ENCODE measurements at places on chromosomes 11 and 22.

DNA sequence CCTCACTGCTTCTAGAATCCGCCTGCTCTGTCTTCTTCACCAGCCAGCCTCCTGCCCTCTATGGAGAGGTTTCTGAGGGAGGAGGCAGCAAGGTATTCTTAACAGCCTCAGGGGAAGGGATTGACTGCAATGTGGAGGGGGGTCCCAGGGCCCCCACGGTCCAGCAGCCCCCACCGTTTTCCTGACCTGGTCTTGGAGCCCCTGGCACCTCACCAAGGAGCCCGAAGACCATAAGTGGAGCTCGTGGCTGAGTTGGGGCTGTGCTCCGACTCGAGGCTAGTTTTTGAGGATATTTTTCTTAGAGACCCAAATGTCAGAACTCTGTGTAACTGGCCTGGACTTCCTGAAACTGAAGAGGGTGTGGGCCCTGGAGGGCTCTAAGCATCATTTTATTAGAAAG, 590.0 kb downstream of the BRD1 start:
- no peak for DNase-seq

DNA sequence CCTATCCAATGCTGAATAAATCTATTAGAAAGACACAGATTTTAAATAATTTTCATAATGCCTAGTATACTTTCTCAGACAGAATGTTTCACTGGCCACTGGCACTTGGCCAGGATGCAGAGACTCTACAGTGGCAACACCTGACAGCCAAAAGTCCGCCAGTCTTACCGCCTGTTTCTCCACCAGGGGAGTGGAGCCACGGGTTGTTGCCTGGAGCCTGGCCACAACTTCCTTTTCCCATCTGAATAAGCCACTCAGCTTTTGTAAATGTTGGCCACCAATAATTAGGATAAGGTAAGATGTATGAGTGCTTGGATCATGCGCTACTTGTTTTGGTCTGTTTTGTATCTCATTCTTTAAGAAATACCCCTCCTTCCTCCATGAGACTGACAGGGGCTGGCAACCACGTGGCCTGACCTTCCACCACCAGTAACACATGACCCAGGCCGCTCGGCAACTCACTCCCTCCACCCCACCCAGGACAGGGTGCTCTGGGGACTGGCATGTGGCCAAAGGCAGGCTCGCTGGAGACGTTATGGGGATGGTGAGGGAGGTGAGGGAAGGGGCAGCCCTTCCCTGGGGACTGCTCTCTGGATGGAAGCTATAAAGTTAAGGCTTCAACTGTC, 93.0 kb upstream of the BID start:
- DNase-seq: no peak

DNA sequence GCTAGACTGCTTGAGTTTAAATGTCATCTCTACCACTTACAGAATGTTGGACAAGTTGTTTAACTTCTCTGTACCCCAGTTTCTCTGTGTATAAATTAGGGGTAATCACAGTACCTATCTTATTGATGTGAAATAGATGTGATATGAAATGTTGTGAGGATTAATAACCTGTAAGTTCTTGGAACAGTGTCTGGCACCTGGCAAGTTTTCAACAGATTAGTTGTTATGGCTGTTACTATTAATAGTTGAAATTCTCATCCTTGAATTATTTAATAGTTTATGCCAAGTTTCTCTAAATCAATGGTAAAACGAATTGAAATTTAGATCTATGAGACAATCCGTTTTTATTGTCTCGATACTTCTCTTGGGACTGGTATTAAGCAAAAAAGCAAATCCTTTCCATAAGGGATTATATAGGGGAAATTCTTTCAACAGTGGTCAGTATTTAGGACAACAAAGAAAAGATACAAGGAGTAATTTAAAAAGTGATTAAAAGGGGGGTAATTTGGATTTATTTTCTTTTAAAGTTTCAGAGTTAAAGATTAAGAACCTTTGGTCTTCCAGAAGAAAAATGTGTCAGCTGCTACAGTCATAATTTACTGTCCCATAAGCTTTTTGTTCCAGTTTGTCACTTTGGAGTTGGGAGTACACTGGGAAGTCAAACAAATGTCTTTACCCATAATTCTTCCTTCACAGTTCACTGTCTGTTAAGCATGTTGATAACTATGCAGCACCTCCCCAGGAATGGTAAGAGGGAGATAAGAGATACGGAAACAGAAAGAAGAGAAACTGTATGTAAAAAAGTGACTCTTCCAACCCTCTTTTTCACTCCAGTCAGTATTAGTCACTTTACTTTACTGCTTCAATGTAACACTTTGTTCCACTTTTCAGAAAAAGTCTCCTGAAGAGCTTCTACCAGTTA, 13.2 kb downstream of the PDE3B start:
- no peak for DNase-seq

- DNase-seq: no peak
Observed at GRCh38 chr11:74519710-74520109, 26.2 kb upstream of the LIPT2 start.

DNA sequence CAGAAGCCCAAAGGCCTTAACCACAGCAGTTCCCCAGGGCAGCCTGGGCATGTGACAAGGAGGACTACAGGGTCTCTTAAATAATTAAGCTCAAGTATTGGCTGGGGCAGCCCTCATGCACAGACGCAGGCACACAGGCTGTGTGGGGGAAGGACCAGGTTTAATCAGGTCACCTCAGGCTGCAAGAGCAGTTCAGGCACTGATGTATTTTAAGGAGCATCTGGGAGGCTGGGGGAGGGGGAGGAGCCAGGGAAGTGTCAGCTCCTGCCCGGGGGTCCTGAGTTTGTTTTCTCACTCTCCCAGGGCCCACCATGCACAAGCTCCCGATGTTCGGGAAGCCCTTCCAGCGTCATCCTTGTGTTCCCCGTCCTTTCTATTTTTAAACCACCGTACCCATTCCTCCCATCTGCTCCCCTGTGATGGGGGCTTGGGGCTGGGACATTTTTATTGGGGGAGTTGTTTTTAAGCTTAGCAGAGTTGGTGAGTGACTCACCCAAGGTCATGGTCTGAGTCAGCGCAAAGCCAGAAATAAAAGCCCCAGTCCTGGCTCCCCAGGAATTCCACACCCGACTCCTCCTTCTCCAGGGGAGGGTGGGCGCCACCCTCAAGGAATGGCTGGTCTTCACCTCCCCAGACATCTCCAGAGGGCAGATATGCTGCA, 2.4 kb downstream of the CSDC2 start:
- peak; percentile 65 for DNase-seq

DNA sequence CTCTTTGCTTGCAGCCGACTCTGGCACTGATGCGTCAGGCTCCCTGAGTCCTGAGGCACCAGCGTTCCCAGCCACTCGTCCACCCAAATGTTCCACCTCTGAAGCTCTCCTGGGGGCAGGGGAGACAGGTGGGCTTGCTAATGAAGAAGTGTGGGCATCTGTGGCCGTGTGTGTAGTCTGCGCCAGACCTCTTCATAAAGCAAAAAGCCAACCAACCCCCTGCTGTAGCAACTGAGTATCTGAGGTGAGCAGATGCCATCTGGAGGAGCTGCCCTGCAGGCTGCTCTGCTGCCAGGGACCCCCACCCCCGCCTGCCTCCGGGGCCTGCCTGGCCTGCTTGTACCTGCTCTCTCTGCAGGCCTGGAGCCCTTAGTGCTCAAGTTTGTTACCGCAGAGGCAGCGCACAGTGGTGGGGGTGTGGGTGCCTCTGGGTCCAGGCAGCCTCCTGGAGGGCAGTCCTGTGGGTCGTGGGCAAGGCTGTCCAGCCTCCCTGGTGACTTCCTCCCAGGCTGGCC, 272.5 kb downstream of the TBC1D22A start:
- no peak for DNase-seq

- no peak for DNase-seq
Observed at GRCh38 chr11:18707811-18708340, 9.3 kb downstream of the TMEM86A start.

GRCh38 chr22:41505511-41506220, 36.7 kb downstream of the ACO2 start:
- DNase-seq: no peak
